CD8-positive, alpha-beta memory T cell (primary cell): ENCODE measurements at places on chromosomes 7 and 10.

GRCh38 chr10:132710746-132711612 lies 75.0 kb downstream of the NKX6-2 start:
- DNase-seq = no peak

GRCh38 chr7:139118234-139118804 lies 8.8 kb upstream of the ZC3HAV1 start:
- no peak for DNase-seq

- DNase-seq = no peak
Observed at GRCh38 chr10:28930514-28931495, 253.5 kb downstream of the BAMBI start.

DNA sequence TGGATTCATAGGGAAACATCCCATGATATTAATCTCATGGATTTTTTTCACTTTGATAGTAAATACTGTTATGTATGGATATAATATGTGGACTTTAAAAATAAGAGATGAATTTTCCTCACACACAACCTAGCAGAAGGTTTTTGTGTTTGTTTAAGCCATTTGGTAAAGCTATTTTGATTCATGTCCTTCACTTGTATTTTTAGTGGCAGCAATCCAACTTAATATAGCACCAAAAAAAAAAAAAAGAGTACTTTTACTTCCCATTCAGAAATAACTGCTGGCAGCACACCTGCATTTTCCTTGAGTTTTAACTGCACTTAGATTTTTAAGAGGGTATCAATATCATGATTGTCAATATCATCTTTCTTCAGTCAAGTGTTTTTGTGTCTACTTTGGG lies 60.0 kb downstream of the MCMBP start:
- no peak for DNase-seq
